ENCODE measurements at places on chromosomes 11 and 22.

GRCh38 chr22:43176090-43176489 is 10.8 kb downstream of the TTLL12 start:
- no peak for DNase-seq

DNA sequence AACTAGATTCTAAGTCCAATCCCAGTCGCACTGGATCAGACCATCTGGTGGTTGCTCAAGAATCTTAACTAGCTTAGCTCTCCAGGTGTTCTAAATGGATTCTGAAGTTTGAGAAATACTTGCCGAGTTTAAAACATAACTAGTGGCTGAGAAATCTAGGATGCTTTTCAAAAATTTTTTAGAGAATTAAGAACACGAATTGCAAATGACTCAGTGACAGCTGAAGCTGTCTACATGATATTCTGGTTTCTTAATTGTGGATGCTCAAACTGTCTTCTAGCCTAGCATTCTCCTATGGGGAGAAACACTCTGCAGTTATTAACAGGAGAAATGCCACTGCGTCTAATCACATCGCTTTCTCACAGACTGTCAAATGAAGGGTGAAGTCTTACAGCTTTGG is 20.2 kb upstream of the TP53AIP1 start:
- no peak for DNase-seq

- no peak for DNase-seq
Measured at GRCh38 chr11:103281301-103281700, 172.1 kb downstream of the DYNC2H1 start.

DNA sequence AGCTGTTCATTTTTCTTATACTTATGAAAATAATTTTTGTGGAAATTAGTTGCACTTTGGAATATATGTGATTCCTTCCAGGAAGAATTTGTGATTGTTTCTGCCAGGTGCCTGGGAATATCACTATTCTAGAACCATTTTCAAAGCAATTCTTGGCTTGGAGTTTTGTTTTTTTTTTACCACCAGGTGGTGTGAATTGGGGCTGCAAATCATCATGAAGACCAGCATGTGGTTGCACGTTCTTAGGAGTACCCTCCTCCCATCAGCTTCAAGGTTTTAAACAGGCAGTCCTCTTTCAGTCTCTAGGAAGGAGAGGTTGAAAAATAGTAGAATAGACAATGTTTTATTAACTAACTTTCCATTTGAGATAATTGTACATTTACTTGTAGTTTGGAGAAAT is 25.9 kb downstream of the USP47 start:
- DNase-seq: no peak

DNA sequence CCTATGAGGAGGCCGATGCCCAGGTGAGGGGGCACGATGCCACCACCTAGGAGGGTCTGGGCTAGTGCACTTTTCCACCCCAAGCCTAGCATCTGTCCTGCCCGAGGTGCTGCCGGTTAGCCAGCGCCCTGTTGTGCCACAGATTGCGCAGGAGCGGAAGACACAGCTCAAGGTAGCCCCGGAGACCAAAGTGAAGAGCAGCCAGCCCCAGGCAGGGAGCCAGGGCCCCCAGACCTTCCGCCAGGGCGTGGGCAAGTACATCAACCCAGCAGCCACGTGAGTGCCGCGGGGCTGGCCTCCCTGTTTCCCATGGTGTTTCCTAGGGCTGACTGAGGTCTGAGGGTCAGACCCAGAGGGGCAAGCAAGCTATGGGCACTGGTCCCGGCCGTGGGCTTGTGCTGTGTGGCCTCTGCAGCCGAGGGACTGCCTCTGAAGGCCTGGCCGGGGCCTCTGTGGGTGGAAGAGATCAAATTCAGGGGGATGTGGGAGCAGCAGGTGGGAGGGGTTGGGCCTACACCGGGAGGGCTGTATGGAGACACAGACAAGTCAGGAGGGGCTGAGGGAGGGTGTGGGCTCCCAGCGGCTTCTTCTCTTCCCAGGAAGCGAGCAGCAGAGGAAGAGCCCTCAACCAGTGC is 29.1 kb downstream of the PPIL2 start:
- no peak for DNase-seq

- DNase-seq: no peak
Measured at GRCh38 chr11:126338346-126339055, 17.0 kb upstream of the ST3GAL4 start.

- DNase-seq: no peak
Measured at GRCh38 chr11:109302591-109303334, 119.2 kb upstream of the C11orf87 start.

GRCh38 chr11:102610200-102610599 is 14.9 kb downstream of the MMP20 start:
- no peak for DNase-seq

- DNase-seq: no peak
Measured at GRCh38 chr22:24592851-24593558, at the start of gene LRRC75B. TSS of gene LRRC75B (minus strand) at chr22:24593073. CDS start at chr22:24593039, 34 bp downstream.

GRCh38 chr11:121762820-121763219 is 310.1 kb upstream of the SORL1-AS1 start:
- no peak for DNase-seq

- no peak for DNase-seq
Measured at GRCh38 chr11:109326781-109327180, 95.2 kb upstream of the C11orf87 start.

DNA sequence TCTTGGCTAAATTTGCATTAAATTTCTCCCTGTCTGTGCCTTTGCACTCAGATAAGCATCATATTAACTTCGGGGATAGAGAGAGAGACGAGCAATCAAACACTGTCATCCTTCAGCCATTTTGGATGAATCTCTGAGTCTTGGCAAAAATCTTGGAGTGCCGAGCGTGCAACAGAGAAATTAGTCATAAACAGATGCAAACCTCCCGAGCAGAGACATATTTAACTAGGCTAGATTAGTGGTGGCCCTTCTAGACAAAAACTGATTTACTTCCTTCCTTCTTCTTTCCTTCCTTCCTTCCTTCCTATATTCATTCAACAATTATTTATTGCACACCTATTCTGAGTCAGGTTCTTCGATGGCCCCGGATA is 114.4 kb upstream of the BLID start:
- no peak for DNase-seq

- no peak for DNase-seq
Measured at GRCh38 chr11:1879941-1880720, 11.6 kb downstream of the PRR33 start.

DNA sequence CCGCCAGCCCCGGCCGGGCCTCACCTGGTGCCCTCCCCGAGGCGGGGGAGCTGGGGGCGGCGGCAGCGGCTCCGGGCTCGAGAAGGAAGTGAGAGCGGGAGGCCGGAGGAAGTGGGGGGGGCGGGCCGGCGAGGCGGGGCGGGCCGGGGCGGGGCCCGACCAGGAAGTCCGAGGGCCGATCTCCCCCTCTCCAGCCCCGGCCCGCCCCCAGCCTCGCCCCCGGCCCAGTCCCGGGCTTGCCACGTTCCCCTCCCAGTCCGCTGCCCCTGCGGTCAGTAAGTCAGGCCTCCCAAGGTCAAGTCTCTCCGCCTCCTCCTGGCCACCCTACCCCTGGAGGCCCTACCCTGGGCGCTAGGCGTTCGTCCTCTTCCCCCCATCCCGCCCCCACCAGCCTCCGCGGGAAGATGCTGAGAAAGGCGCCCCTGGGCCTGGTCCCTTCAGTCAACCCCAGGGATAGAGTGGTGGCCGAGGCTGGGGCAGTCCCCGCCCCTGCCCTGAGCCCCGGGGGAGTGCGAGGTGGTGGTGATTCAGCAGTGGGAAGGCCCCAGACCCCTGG is at the start of gene RHOG:
TSS of gene RHOG (minus strand) at position 90 of the 556 bp plus-strand sequence. CDS start 12,821 bp downstream, outside the sequence.
- no peak for DNase-seq

- DNase-seq: no peak
Measured at GRCh38 chr11:128153697-128154048, 433.7 kb downstream of the ETS1 start.

DNA sequence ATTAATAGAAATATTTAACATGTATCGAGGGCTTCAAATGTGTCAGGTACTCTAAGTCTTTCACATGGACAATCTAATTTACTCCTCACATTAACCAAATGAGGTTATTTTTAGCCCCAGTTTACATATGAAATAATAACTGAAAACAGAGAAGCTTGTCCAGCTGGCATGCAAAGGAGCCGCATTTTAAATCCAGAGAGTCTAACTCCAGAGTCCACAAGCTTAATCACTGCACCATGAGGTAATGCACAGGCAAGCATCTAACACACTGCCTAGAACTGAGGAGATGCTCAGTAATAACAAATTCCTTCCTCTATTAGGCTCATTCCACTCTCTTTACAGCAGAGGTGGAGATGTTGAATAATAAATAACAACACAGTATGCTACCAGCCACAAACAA is 165.7 kb upstream of the GUCY1A2 start:
- DNase-seq: no peak

- no peak for DNase-seq
Measured at GRCh38 chr22:19173047-19174035, 5.2 kb downstream of the SLC25A1 start.

DNA sequence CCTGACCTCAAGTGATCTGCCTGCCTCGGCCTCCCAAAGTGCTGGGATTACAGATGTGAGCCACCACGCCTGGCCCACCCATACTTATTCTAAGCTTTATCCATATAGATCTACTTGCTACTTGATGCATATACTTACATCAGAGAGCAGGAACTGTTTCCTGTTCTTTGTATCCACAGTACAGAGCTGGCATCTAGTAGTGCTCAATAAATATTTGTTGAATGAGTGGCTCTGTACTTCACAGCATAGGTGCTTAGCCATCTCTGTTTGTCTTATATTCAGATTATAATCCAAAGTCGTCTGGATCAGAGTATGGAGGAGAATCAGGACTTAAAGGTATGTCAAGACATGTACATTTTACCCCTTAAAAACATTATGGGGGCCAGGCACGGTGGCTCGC is 38.6 kb upstream of the DLAT start:
- DNase-seq: no peak

GRCh38 chr11:89177691-89178231 is at the start of gene TYR:
TSS of gene TYR (plus strand) at chr11:89177875. CDS start at chr11:89177954, 79 bp downstream.
- no peak for DNase-seq
